ENCODE measurements at places on chromosomes 12 and 14.

GRCh38 chr12:108400481-108400880 is 61.4 kb upstream of the CMKLR1 start:
- no peak for DNase-seq

DNA sequence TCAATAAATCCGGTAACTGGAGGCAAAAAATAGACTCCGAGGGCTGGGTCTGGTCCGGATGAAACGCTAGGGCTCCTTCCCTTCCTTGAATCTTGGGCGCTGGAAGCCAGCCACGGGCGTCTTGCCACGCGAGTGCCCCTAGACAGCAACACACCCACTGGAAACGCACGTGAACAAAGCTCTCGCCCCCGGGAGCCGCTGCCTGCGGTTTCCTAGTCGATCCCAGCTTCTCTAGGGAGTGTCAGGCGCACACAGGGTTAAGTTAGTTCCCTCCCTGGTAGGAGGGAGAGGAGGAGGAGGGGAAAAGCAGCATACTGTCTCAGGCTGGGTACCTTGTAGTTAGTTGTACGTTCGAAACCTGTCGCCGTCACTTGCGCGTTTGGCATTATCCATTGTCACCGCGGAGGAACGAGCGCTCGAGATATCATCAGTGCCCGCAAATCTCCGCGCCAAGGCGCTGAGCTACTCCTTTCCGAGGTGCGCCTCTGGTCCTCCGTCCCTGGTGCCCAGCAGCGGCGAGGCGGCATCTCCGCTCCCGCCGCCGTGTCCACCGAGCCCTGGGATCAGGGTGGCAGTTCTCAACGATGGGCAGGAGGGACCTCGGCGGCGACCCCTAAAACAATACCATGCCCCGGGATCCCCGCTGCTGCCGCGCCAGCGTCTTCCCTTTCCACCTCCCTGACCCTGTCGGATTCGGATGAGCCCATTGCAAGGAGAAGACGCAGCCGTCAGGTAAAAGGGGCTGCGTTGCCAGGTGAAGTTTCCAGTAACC is at the start of gene FLRT2:
Gene FLRT2 (plus strand): TSS at position 342 of the 772 bp plus-strand sequence. CDS start 91,371 bp downstream, outside the sequence.
- no peak for DNase-seq

- DNase-seq = peak; percentile 42
Observed at GRCh38 chr12:54277823-54278276, 2.1 kb downstream of the CBX5 start.

GRCh38 chr12:109768901-109769670 is 55.5 kb downstream of the FAM222A start:
- DNase-seq = no peak

GRCh38 chr12:31521964-31522363 is 69.0 kb downstream of the DENND5B start:
- no peak for DNase-seq

GRCh38 chr14:100890061-100890850 is 13.3 kb downstream of the RTL1 start:
- no peak for DNase-seq

- DNase-seq = no peak
Observed at GRCh38 chr12:75748136-75748535, 236.7 kb upstream of the KRR1 start.

GRCh38 chr12:57775563-57776246 is 3.3 kb downstream of the EEF1AKMT3 start:
- DNase-seq = no peak

- DNase-seq = no peak
Observed at GRCh38 chr14:102900631-102901571, 21.6 kb upstream of the AMN start.

DNA sequence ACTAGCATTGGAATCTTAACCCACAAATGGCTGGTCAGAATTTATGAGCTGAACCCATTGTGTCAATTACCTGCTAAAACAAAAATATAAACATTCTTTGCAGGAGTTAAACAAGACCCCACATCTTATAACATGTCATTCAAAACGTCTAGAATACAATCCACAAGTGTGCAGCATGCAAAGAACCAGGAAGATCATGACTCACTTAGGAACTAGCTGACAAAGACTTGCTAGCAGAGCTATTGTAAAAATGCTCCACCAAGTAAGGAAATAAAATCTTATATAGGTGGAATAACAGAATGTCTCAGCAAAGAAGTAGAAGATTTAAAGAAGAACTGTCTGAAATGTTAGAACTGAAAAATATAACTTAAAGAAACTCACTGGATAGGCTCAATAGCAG is 26.5 kb upstream of the POC1B start:
- DNase-seq = no peak

DNA sequence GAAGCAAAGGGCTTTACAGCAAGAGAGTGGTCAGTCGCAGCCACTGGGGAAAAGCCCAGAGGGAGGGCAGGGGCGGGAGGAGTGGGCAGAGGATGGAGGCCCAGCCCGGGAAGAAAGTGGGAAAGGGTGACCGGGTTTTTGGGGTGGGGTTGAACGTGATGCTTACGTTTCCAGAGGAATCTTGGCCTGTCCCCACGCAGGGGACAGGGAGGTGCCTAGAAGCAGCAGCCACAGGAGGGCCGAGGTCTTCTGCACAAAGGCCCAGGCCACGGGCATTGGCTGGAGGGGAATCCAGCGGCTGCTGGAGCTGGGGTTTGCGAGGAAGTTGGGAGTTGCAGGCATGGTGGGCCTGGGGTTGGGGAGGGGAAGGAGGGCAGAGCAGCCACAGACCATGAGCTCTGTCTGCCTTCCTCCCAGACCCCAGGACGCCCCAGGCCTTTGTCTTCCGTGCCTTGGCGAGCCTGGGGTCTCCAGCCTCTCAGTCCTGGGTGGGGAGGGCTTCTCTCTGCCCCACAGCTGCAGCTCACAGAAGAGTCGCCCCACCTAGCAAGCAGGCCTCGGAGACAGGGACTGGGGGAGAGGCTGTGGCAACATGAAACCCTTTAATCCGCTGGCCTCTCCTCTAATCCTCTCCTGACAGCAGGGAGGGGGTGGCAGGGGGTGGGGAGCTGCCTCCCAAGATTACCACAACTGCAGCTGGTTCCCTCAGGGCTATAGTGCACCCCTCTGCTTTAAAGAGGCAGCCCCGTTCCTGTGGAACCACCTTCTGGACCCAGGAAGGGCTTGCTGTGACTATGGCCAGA is at the start of gene CACNA2D4:
Gene CACNA2D4 (minus strand): TSS at position 572 of the 803 bp plus-strand sequence. CDS start 179 bp downstream, at position 393.
- DNase-seq = peak; percentile 3

DNA sequence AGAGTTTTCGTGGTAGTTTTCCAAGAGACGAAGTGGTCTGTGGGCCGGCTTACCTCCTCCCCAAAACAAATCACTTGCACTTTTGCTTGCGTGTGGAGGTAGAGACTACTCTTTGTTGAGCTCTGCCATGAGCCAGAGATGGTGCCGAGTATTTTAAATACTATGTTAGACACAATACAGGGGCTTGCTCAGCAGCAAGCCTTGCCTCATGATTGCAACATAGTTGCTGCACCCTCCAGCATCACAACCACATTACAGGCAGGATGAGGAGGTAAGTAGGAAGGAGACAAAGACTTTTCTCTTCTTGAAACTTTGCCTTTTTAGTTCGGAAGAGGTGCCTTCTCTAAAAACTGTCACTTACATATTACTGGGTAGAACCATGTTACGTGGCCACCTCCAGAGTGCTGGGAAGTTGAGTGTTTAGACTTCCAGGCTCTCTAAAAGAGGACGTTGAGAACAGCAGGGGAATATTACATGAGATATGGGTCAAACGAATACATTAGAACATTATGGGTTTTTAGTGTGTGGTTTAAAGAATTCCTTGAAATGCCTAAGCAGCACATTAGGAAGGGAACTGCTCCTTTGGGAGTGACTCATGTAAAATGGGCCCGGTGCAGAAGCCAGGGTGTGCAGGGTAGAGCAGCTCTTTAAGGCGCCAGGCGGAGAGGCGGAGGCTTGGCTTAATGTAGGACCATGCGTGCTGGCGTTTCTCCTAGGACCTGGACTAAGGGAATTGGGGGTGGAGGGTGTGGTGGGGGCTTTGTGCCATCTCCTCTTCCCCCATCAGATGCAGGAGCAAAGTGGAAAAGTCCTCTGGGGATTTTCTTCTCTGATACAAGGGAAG is 110.6 kb upstream of the PRMT8 start:
- no peak for DNase-seq

DNA sequence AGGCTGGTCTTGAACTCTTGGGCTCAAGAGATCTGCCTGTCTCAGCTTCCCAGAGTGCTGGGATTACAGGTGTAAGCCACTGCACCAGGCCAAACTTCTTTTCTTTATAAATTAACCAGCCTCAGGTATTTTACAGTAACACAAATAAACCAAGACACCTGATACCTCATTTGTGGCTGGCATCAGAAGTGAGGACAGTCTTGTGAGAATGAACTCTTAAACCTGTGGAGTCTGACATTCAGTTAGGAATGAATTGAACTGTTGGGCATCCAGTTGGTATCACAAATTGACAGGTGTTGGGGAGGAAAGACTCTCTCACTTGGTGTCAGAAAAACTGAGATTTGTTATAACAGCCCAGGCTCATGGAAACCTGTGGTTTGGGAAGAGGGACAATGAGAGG is 120.5 kb downstream of the DENND5B start:
- no peak for DNase-seq

- no peak for DNase-seq
Observed at GRCh38 chr12:70507442-70507841, 129.8 kb downstream of the PTPRB start.

GRCh38 chr12:56004211-56004610 is 7.1 kb downstream of the SUOX start:
- no peak for DNase-seq

DNA sequence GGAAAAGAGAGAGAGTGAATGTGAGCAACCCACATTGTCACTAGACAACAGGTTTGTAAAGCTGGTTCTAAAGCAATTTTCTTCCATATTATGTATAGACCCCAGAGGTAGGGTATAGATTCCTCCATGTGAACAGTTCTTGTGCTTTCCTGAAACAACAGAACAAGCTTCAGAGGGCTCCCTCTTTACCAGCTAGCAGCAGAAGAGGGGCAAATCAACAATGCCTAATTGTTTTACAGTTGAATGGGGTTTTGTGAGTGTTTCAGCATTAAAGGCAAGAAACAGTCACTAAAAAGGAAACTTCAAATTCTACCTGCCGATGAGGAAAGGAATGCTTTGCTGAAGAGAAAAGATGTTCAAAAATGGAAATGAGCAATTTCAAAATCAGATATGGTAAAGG is 341.2 kb upstream of the KITLG start:
- no peak for DNase-seq

GRCh38 chr14:32102152-32102787 is 25.2 kb downstream of the ARHGAP5 start:
- no peak for DNase-seq

DNA sequence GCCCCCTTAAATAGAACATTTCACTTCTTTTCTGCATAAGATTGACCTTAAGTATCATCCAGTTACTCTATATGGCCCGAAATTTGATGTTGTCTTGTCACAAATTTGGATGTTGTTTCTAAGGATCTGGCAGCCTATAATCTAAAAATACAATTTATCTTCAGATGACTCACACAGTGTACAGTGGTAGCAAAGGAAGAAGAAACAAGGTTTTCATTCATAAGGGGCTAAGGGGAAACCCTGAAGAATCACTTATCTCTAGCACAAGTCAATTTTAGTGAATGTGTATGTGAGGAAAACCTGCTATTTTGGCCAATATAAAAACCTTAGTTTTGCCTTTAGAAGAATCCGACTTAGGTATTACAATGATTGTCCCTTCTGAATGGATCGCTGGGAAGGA is 606.3 kb upstream of the LRFN5 start:
- DNase-seq = no peak

Data from hepatic stellate cell (primary cell).